ENCODE measurements at places on chromosomes 2 and 18. TPM values are rescaled to one million over a fixed set of nuclear protein-coding genes. Genes with fewer than 3 reads are reported as not detected.

Gene BCS1L
- 57.4 TPM for total RNA-seq

Gene SNORC
- total RNA-seq: 4.0 TPM

Gene TBC1D8
- 30.6 TPM for total RNA-seq

- DNase-seq: no peak
Measured at GRCh38 chr18:72155327-72155726, 388.8 kb downstream of the CBLN2 start.

- peak; percentile 86 for DNase-seq
Measured at GRCh38 chr2:177275040-177275742, 10.7 kb upstream of the NFE2L2 start.

- DNase-seq: no peak
Measured at GRCh38 chr2:143347271-143347695, 218.1 kb downstream of the ARHGAP15 start.

GRCh38 chr2:157540102-157540501 lies 88.6 kb downstream of the ACVR1C start:
- no peak for DNase-seq

- DNase-seq: no peak
Measured at GRCh38 chr2:146451972-146452371, 1392.9 kb upstream of the ACVR2A start.

DNA sequence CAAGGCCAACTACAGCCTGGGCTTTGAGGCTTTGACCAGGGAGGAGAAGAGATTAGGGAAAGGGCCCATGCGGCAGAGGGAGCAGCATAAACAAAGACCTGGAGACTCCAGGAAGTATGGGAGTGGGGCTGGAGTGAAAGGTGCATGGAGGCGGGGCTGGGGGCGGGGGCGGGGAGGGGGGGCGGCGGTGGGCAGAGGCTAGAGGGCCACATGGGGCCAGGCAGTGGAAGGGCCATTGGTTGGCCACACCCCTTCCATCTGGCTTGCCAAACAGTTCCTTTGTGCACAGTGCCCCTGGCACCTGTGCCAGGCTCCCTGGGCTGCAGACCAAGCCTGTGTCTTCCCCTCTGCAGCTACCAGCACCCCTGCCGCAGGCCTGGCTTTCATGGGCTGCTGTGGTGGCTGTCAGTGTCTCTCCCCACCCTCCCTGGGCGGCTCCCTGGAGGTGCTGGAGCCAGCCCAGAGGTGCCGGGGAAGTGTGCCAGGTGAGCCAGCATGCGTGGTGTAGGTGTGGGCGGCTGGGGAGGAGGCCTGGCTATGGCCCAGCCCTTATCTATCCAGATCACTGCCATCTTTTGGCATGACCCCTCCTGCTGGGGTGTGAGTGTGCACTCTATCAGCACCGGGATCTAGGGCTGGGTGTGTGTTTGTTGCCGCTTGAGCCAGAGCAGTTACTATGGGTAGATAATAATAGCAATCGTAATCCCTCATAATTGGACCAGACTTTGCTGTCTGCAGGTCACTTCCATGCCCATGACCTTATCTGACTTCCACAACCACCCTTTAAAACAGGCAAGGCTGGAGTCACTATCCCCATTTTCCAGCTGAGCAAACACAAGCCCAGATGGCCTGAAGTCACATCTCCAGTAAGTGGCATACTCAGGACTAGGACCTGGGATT lies 30.5 kb downstream of the DNMT3A start:
- DNase-seq: no peak

DNA sequence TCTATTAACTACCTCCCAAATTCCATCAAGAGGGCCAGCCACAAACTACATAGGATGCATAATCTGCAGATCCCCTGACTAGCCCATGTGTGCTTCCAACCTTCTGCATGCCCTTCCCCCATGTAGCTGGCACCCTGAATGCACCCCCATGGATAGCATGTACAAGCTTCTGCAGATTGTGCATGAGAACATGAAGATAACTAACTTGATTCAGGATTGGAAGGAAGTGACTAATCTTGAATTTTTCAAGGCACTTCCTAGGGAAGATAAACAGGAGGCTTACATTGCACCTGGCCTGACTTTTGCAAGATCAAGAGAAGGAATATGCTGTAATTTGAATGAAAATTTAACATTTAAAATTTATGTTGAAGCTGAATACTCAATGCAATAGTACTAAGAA lies 66.7 kb downstream of the CDC42EP3 start:
- DNase-seq: peak; percentile 72

DNA sequence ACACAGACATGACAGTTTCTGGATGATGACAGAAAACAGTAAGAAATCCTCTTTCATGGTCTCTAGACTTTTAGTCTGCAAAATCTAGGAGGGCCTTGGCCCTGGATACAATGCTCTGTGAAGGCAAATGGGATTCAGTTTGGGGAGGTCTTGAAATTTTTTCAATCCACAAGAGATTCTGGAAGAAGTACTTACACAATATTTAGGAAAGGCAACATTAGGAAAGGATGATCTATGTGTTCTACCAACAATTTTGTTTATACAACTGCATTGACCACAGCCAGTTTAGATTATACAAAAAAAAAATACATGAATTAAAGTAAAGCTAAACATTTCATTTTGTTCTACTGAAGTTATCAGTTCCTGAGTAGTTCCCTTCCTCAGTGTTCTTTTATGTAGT lies 208.0 kb downstream of the SRBD1 start:
- no peak for DNase-seq

All from endothelial cell of umbilical vein (primary cell).